Aortic smooth muscle cell (primary cell): ENCODE measurements at places on chromosomes 7 and 10. TPM values are rescaled to one million over a fixed set of nuclear protein-coding genes. Genes with fewer than 3 reads are reported as not detected.

FAM237B gene
- total RNA-seq, result not detected in 2 replicates

NRAP gene
- under 0.01 TPM in 1 of 2 replicates, not detected in the other for total RNA-seq

CNTNAP2 gene
- total RNA-seq, result not detected in 2 replicates

SLIT1 gene
- total RNA-seq, result 0.26 and 0.31 TPM in 2 replicates

DNAJB9 gene
- 32.8 and 44.7 TPM in 2 replicates for total RNA-seq

CAV1 gene
- total RNA-seq, result 304 and 315 TPM in 2 replicates

HOXA4 gene
- 0.12 and 0.13 TPM in 2 replicates for total RNA-seq

NPY4R gene
- total RNA-seq, result not detected in 2 replicates

TLX1 gene
- not detected in 2 replicates for total RNA-seq

PALD1 gene
- 11.5 and 11.6 TPM in 2 replicates for total RNA-seq

STEAP1 gene
- 68.3 and 73.1 TPM in 2 replicates for total RNA-seq

SSC4D gene
- 0.53 and 0.56 TPM in 2 replicates for total RNA-seq

RGS10 gene
- 34.9 and 46.2 TPM in 2 replicates for total RNA-seq

ACTL6B gene
- not detected in 2 replicates for total RNA-seq

GPER1 gene
- 2.5 and 3.2 TPM in 2 replicates for total RNA-seq

IL6 gene
- 4.2 and 6.7 TPM in 2 replicates for total RNA-seq

TRIM74 gene
- total RNA-seq, result 0.06 TPM in 1 of 2 replicates, not detected in the other

JAKMIP3 gene
- 0.06 and 0.13 TPM in 2 replicates for total RNA-seq

STEAP4 gene
- 1.7 and 6.5 TPM in 2 replicates for total RNA-seq

SPDYE2 gene
- total RNA-seq, result not detected in 2 replicates

LRRC18 gene
- total RNA-seq, result not detected in 2 replicates

PNLIP gene
- not detected in 2 replicates for total RNA-seq

CDK13 gene
- total RNA-seq, result 41.6 and 50.4 TPM in 2 replicates

EVX1 gene
- not detected in 2 replicates for total RNA-seq

CHRM2 gene
- total RNA-seq, result 0.26 and 0.31 TPM in 2 replicates

PLXDC2 gene
- total RNA-seq, result 12.8 and 51.4 TPM in 2 replicates

BET1 gene
- 22.2 and 25.2 TPM in 2 replicates for total RNA-seq

PTF1A gene
- total RNA-seq, result not detected in 2 replicates
